Activated naive CD8-positive, alpha-beta T cell treated with anti-CD3 and anti-CD28 coated beads, Interleukin-2, amount 50 U/mL, for 16 hours (primary cell): ENCODE measurements at places on chromosomes 7 and 10.

- DNase-seq, result no peak
Measured at GRCh38 chr7:109456116-109456515, 886.4 kb downstream of the DNAJB9 start.

DNA sequence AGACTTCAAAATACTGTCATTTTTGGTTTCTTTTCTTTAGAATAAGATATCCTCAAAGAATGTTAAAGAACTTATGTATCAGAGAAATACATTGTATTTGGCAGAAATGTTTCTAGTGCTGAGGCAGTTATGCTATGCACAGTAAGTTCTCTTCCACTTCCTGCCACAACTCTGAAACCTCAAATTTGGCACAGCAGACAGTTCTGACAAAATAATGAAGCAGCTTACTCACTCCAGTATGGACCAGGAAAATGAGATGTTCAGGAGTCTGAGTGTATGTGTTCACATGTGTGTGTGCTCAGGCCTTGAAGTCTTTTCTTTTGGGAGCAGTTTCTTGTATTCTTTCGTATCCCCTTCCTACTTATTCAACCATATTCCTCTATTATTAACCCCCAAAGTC lies 197.0 kb upstream of the AGK start:
- DNase-seq, result no peak

DNA sequence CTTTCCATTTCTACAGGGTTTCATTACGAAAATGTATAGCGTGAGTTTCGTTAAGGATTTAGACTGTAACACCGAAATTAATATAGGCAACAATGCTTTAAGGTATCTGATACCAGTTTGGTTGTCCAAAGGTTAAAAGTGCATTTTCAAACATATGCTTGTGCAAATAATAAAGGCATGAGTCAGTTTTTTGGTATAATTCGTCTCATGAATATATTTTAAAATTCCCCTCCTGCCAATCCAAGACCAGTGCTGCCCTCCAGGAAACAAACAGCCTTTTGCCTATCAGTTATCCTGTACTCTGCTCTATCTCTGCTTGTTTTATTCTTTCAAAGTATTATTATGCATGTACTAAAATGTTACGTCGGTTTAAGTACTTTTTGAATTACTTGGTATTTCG lies 2.0 kb downstream of the LCOR start:
- no peak for DNase-seq

GRCh38 chr10:118256209-118256608 lies 85.9 kb downstream of the FAM204A start:
- DNase-seq, result no peak

GRCh38 chr7:28572321-28573058 lies 160.2 kb downstream of the CREB5 start:
- no peak for DNase-seq

DNA sequence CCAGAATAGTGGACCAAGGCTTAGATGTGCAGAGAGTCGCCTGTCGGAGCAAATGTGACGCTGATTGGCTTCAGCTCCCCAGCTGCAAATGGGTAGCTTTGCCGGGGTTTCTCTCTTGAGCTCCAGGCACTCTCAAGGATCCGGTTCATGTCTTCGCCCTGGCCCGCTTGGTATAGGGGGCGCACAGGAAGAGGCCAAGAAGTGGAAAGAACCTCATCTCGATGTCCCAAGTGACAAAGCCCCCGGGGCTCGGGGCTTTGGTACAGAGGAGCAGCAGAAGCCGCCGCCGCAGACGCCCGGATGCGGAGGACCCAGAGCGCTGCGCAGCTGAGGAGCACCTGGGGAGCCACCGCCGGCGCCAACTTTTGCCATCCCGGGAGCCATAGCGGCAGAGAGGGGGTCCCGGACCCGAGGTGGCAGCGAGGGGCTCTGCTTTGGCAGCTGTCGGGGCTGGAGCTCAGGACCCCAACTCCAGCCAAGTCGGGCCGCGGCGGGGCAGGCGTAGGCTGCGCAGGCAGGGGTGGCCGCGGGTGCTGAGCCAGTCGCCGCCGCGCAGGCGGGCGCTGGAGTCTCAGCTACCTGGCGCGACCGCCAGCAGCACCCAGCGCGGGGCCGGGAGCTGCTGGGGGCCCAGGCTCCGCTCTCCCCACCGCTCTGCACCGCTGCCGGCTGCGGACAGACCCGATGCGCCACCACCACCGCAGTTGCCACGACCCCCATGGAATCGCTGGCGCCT lies 466.6 kb downstream of the XPNPEP1 start:
- no peak for DNase-seq

- DNase-seq, result no peak
Measured at GRCh38 chr10:119025336-119025735, 4.2 kb upstream of the NANOS1 start.

DNA sequence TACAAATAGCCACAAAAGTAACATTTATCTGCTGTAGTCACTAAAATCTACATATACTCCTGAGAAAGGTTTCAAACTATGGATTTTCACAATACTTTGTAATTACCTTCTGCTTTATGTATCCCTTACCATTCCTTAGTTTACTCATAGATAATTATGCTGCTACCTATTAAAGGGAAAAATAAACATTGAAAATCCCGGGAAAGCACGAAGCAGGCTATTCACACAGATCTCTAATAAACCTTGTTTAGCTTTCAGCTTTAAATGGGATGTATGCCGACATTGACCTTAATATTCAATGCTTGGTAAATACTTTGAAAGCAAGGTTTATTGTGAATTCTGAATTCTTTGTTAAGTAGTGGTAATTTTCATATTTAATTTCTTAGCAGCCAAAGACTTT lies 58.5 kb upstream of the SMIM30 start:
- no peak for DNase-seq

DNA sequence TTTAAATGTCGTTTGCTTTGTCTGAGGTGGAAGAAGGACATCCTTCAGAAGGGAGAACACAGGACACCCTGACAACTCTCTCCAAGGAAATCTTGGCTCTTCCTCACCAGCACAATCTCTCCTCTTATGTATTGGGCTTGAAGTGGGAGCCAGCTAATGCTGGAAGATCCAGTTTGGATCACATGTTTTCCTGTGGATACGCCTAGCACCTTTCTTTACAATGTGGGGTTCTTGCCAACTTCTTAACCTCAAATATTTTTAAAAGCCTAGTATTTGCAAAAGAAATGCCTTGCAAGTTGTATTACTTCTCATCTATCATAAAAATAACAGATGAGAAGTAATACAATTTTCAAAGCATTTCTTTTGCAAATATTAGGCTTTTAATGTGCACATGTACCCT lies 76.4 kb downstream of the FRMD4A start:
- DNase-seq, result no peak

DNA sequence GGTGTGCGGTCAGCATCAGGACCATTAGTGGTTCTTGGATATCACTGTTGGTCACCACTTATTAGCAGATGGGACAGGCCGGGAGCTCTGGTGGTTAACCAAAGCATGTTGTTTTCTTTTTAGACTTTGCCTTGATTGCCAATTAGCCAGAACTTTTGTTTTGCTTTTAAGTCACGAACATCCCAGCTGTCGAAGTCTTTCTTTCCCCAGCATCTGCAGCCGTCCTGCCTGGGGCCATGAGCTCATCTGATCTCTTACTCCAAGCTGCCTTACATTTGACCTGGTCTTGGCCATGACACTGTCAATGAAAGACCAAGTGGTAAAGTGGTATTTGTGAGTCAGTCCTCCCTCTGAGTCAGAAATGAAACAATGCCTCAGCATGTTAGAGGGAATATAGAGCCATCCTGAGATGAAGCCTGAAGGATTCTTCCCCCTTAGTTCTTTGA lies 53.9 kb upstream of the CREB5 start:
- no peak for DNase-seq

GRCh38 chr7:68457481-68457880 lies 1140.8 kb upstream of the AUTS2 start:
- DNase-seq, result no peak

DNA sequence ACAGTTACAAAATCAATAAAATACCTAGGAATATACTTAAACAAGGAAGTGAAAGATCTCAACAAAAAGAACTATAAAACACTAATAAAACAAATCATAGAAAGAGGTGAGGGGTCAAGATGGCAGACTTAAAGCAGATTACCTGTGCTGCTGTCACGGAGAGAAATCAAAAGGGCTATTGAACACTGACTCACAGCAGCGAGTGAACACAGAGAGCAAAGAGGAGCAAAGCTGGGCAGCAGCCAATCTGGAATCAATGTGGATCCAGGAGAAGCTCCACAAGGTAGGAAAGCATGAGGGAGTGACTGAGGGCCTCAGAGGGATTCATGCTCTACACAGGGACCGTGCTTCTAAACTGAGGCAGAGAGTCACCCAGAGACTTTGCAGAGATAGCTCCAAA lies 562.0 kb upstream of the SEMA3D start:
- DNase-seq, result no peak

DNA sequence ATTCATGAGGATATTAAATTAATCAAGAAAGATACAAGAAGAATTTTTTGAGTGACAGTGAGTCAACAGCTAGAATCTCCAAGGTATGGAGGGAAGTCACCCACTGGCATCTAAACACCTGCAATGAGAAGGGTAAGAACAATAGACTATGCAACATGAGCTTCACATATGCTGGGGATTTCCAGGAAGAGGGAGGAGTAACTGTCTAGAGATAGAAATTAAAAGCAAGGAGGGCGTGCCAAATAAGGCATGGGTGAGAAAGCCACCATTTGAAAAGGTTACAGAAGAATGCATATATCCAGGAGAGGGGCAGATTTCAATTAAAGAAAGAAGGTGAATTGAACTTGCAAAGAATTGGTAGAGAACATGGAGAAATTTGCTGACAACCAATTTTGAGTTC lies 365.7 kb downstream of the GPR37 start:
- DNase-seq, result no peak

DNA sequence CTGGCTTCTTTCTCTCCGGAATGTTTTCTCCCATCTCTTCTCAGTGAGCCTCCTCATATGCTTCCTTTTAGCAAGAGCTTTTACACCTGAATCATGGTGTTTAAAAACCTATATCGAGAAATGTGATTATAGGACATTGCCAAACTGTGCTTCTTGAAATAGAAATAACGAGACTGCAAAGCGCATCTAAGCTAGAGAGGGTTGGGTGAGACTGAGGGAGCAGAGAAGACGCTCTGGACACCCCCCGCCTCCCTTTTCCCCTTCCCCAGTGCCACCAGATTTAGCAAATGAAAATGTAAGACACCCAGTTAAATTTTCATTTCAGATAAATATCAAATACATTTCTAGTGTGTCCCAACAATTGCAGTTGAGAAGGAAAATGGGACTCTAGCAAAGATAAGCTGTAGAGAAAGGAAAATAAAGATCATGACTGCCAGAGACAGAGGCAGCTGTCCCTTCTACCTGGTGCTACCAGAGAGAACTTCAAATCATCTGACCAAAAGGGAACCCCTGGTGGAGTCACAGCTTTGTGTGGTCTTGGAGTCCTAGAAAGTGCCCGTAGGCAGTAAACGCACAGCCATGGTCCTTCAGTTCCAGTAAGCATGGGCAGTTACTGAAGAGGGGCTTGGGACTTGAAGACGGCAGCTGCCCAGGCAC lies 14.6 kb downstream of the GSDME start:
- no peak for DNase-seq

DNA sequence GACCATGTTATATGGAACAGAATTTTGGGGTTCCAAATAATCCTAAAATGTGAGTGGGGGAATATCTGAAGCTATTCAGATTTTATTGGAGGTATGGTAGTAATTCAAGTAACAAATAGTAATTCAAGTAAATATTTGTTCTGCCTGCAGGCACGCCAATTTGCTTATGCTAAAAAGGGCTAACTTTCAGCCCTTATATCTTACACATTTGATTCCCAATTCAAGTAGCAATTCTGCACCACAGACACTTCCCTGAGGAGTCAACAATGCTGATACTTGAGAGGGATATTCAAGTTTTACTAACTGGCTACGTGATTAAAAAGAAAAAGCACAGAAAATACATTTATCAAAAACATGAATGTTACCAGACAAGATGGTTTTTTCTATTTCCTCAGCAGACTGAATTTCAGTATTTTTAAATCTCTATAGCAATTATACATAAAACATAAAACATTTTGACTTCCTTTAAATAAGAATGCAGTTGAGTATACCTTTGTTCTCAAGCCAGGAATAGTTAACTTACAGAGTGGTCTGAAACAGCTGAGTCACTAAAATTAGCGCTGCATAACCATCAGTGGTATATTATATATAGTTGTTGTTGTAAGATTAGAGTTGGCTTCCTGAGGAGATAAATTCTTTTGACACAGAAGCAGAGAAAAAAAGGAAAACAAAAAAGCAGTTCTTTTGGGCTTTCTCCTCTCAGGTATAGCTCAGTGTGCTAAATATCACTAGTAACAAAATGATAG lies 33.9 kb downstream of the MTPN start:
- DNase-seq, result no peak

DNA sequence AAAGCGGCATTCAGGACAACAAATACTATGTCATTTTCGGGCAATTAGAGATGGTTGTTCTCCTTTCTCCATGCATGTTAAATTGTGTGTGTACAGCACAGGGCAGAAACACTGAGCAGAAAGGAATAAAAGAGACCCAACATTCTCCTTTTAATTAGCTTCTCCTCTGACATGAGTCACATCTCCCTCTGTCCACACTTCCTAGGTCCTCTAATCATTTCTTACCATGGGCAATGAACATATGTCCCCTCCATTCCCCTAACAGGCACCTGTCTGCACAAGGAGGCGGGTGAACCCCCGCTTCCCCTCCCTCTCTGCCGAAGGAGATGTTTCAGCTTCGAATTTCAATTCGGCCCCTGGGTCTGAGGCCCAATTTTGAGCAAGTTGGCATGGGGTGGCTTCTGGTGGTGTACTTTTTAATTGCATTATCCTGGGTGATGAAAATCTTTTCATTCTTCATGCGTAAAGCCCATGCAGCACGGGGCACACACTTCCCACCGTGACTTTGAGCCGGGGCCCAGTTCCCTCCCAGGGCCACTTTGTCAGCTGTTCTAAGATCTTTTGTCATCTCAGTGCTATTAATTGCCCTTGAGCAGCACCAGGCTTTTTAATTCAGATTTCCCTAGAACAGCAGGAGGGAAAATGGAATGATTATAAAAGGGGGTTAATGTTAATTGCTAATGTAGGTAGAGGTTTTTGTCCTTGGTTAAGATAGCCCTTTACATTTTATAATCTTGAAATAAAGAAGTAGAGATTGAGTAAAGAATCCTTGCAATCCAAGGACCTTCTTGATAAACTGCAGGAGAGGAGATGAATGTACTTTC lies 219.5 kb upstream of the NRP1 start:
- DNase-seq, result no peak

DNA sequence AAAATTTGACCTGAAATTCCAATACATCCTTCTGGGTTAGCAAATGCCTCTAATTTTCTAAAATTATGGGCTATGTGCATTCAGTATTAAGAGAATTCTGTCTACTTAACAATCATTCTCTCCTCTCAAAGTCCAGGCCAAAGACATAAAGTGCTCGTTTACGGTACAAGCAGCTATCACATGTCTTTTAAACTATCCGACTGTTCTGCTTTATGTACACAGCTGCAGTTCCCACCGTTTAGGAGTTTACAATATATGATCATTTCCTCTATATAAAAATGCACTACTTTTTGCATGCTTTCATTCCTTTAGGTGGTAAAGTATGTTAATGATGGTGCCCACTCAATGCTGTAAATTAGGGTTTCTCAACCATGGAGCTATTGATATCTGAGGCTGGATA lies 34.0 kb downstream of the CDK6 start:
- DNase-seq, result no peak
